ENCODE measurements at places on chromosomes 16 and 17. TPM values are rescaled to one million over a fixed set of nuclear protein-coding genes. Genes with fewer than 3 reads are reported as not detected.
A peak's percentile ranks its signal among the peaks of the same experiment; 100 is the strongest.

The ANKRD40CL gene
- polyA plus RNA-seq, result not detected

The DYNC1LI2 gene
- 92.6 TPM for polyA plus RNA-seq

The HIGD1B gene
- polyA plus RNA-seq, result 7.1 TPM

The IL34 gene
- 3.2 TPM for polyA plus RNA-seq

DNA sequence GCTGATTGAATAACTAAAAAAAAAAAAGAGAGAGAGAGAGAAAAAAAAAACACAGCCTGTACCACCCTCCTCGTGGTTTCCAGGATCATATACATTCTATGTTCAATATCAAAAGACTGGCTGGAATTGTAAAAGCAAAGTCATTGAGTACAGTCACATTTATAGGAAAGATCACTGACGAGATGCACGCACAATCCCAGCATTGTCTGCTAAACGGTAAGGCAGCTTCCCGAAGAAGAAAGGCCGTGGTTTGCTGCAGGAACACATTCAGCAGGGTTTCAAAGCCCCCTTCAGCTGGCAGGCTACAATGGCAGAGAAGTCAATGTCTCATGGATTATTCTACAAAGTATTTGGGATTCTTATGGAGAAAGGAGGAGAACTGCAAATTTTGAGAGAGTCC, 9.3 kb downstream of the NQO1 start:
- no peaks in the 10 kb centered on the region for H3K4me1 ChIP-seq
- no peaks in the 10 kb centered on the region for H3K27me3 ChIP-seq
- peaks cover 40% of the 10 kb centered on the region for H3K36me3 ChIP-seq
- no peak overlapping the region for H3K27ac ChIP-seq
- H3K4me3 ChIP-seq, result no peak overlapping the region

GRCh38 chr17:81682565-81683207, 911 bp downstream of the ARL16 start:
- H3K4me1 ChIP-seq, result peaks cover 18% of the 10 kb centered on the region
- no peaks in the 10 kb centered on the region for H3K27me3 ChIP-seq
- no peak overlapping the region for H3K27ac ChIP-seq
- H3K36me3 ChIP-seq, result peaks cover 22% of the 10 kb centered on the region
- no peak for DNase-seq
- H3K4me3 ChIP-seq, result no peak overlapping the region

- no peaks in the 10 kb centered on the region for H3K27me3 ChIP-seq
- peaks cover 16% of the 10 kb centered on the region for H3K4me1 ChIP-seq
- no peak for DNase-seq
- no peaks in the 10 kb centered on the region for H3K36me3 ChIP-seq
- H3K4me3 ChIP-seq, result no peak overlapping the region
- no peak overlapping the region for H3K27ac ChIP-seq
Observed at GRCh38 chr17:15456496-15456895, 10.9 kb downstream of the CDRT4 start.

DNA sequence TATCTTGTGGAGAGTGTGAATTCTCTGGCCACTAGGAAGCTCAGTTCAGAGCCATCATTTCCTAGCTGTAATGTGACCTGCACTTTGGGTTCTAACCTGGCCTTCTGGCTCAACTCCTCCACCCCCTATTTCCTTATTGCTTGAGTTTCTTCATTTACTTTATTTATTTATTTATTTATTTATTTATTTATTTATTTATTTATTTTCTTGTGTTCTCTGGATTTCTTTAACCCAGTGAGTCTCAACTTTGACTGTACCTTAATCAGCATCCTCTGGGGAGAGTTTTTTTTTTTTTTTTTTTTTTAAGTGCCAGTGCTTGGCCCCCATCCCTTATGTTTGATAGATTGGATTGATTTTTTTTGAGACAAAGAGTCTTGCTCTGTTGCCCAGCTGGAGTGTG, 18.1 kb downstream of the EPN2 start:
- H3K4me3 ChIP-seq, result no peak overlapping the region
- DNase-seq, result no peak
- peaks cover 9% of the 10 kb centered on the region for H3K4me1 ChIP-seq
- H3K36me3 ChIP-seq, result no peaks in the 10 kb centered on the region
- H3K27me3 ChIP-seq, result no peaks in the 10 kb centered on the region

DNA sequence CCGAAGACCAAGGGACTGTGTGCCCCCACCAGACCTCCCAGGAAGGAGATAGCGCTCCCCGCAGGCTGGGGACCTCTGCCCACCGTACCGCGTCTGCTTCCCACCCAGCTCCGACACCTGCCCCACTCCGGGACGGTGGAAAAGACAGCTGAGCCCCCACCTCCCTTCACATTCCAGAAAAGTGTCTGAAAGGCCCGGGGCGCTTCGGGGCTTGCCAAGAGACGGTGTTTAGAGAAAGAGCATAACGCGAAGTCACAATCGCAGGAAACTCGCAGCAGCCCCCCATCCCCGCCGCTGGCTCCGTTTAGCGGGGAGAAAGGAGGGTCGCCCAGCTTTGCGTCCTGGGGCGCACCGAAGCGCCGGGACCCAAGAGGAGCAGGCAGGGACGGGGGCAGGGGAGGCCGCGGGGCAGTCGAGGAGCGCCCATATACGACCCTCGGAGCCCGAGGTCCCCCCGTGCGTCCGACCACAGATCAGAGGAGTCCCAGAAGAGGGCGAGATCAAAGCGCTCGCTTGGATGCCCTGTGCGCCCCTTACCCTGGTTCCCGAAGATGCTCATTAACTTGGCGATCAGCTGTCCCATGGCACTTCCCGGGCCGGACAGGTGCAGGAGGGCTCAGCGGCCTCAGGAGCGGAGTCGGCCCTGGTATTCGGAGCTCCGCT, 652 bp downstream of the ARL5C start:
- H3K4me1 ChIP-seq, result no peaks in the 10 kb centered on the region
- peaks cover 12% of the 10 kb centered on the region for H3K27me3 ChIP-seq
- no peak overlapping the region for H3K27ac ChIP-seq
- H3K36me3 ChIP-seq, result no peaks in the 10 kb centered on the region
- peak overlapping the region; percentile 53 for H3K4me3 ChIP-seq

DNA sequence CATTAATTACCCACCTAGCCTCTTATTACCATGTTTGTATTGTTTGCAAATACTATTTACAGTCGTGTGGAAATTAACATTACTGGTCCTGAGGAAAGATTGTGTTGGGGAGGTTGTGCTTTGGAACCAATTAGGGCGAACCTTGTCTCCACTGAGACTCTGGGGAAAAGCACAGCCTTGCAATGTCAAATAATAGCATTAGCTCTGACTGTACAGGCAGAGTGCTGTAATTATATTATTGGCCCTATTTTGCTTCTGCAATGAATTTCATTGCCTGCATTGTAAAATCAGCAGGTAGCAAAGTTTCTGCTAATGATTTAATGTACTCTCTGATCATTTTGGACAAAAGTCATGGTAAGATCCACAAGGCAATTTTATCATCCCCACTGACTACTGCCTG, 97.0 kb downstream of the WWOX start:
- H3K4me1 ChIP-seq, result no peaks in the 10 kb centered on the region
- H3K36me3 ChIP-seq, result no peaks in the 10 kb centered on the region
- H3K27ac ChIP-seq, result no peak overlapping the region
- no peak for DNase-seq
- no peaks in the 10 kb centered on the region for H3K27me3 ChIP-seq

- no peak overlapping the region for H3K27ac ChIP-seq
- peak; percentile 73 for DNase-seq
- H3K36me3 ChIP-seq, result peaks cover 38% of the 10 kb centered on the region
- no peaks in the 10 kb centered on the region for H3K27me3 ChIP-seq
Observed at GRCh38 chr17:57121308-57122042, 36.4 kb downstream of the AKAP1 start.

- H3K36me3 ChIP-seq, result no peaks in the 10 kb centered on the region
- H3K27ac ChIP-seq, result peak overlapping the region; percentile 76
- no peaks in the 10 kb centered on the region for H3K27me3 ChIP-seq
- DNase-seq, result no peak
- H3K4me1 ChIP-seq, result peaks cover 4% of the 10 kb centered on the region
- no peak overlapping the region for H3K4me3 ChIP-seq
Observed at GRCh38 chr17:66192378-66192687, 400 bp upstream of the CEP112 start.
